ENCODE measurements at places on chromosomes 2 and 18. TPM values are rescaled to one million over a fixed set of nuclear protein-coding genes. Genes with fewer than 3 reads are reported as not detected.

- no peak for DNase-seq
- H3K27me3 ChIP-seq, result no peaks in the 10 kb centered on the region
- no peaks in the 10 kb centered on the region for H3K4me1 ChIP-seq
- H3K27ac ChIP-seq, result no peak overlapping the region
- no peak overlapping the region for H3K4me3 ChIP-seq
These were observed 33.7 kb upstream of the CCBE1 start for GRCh38 chr18:59730896-59731295.

- H3K4me1 ChIP-seq, result no peaks in the 10 kb centered on the region
- no peak for DNase-seq
- no peak overlapping the region for H3K4me3 ChIP-seq
- H3K36me3 ChIP-seq, result no peaks in the 10 kb centered on the region
- H3K27me3 ChIP-seq, result no peaks in the 10 kb centered on the region
- H3K27ac ChIP-seq, result no peak overlapping the region
These were observed 186.5 kb upstream of the TPO start for GRCh38 chr2:1226766-1227165.

- H3K4me3 ChIP-seq, result no peak overlapping the region
- no peak overlapping the region for H3K27ac ChIP-seq
- no peak for DNase-seq
- H3K36me3 ChIP-seq, result peaks cover 2% of the 10 kb centered on the region
- H3K27me3 ChIP-seq, result no peaks in the 10 kb centered on the region
- H3K4me1 ChIP-seq, result peaks cover 31% of the 10 kb centered on the region
These were observed 4.6 kb downstream of the GTF3C2 start for GRCh38 chr2:27351802-27352598.

DNA sequence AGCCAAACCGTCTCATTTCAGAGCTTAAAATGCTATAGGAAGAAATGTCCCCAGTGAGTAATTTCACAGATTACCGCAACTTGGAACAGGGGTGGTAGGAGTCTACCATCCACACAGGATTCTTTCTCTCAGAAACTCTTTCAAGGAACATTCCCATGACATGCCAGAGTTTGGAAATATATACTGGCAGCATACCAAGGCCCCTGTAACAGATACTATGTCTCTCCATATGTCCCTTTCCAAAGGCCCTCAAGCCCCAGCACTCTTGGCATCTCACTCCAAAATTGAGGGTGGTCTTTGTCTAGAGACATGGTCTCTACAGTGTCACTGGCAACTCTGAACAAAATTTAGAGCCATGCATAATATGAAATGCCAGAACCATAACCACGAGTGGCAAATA lies 11.0 kb downstream of the FIGLA start:
- DNase-seq, result no peak
- no peaks in the 10 kb centered on the region for H3K4me1 ChIP-seq
- H3K36me3 ChIP-seq, result no peaks in the 10 kb centered on the region
- no peak overlapping the region for H3K27ac ChIP-seq
- peaks cover 28% of the 10 kb centered on the region for H3K27me3 ChIP-seq
- H3K4me3 ChIP-seq, result no peak overlapping the region

DNA sequence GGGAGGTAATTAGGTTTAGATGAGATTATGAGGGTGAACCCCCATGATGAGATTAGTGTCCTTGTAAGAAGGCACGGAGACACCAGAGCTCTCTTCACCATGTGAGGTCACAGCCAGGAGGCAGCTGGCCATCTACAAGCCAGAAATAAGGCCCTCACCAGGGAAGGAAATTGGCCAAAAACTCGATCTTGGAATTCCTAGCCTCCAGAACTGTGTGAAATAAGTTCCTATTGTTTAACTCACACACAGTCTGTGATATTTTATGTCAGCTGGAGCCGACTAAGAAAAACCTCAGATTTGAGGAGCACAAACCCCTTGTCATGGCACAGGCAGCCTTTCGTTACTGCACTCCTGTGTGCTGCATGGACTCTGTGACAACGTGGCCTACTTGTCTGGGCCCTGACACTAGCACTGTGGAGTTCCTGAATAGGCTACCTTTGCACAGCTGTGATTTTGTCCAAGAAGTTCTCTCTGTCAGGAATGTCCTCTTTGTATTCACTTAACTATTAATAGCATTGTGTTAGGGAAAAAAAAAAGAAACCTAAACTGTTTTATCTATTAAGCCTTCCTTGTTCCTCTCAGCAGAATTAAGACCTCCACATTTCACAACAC lies 319.8 kb downstream of the TDRD15 start:
- H3K36me3 ChIP-seq, result no peaks in the 10 kb centered on the region
- no peak overlapping the region for H3K27ac ChIP-seq
- H3K27me3 ChIP-seq, result no peaks in the 10 kb centered on the region
- H3K4me1 ChIP-seq, result no peaks in the 10 kb centered on the region
- DNase-seq, result no peak

GRCh38 chr2:158656492-158657229 lies 138.5 kb upstream of the DAPL1 start:
- no peaks in the 10 kb centered on the region for H3K27me3 ChIP-seq
- no peaks in the 10 kb centered on the region for H3K36me3 ChIP-seq
- H3K4me3 ChIP-seq, result no peak overlapping the region
- DNase-seq, result no peak

The NEURL3 gene
- 0.64 TPM for total RNA-seq

Measured in natural killer cell treated with Interleukin-12 subunit alpha and Interleukin-12 subunit beta and Interleukin-15 and Interleukin-18, amount 100 ng/mL, for 72 hours (primary cell).